ENCODE measurements at places on chromosomes 7 and 10.
A peak's percentile ranks its signal among the peaks of the same experiment; 100 is the strongest.

DNA sequence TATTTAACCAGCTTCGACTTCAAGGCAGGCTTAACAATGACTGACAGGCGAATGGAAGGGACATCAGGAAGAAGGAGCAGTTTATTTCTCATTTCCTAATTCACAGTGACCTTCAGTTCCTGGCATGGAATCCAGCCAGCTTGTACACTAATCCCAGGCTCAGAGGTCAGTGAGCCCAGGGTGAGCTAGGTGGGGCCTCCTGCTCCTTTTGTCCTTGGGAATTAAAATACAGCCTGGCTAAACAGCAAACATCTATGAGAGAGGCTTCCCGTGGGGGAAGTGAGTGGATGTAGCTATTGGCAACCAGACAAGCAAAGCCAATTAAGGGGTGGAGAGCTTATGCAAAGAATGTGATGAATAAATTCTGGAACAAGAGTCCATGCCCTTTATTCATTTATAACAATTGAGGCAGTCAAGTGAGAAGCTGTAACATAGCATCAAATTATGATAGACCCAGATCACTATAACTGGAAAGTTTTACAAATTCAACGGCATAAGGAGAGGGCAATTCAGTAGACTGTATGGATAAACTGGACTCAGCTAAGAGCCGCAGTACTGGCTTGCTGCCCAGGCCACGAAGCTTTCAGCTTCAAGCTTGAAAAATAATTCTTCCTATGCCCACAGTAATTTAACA, 57.1 kb downstream of the STK17A start:
- peak; percentile 85 for DNase-seq

- no peak for DNase-seq
These were observed 45.5 kb upstream of the ANAPC16 start for GRCh38 chr10:72170263-72170662.

GRCh38 chr10:67696679-67697078, 684 bp upstream of the CTNNA3 start:
- DNase-seq = no peak

GRCh38 chr10:104122225-104123107, 495 bp downstream of the SFR1 start:
- DNase-seq = no peak

DNA sequence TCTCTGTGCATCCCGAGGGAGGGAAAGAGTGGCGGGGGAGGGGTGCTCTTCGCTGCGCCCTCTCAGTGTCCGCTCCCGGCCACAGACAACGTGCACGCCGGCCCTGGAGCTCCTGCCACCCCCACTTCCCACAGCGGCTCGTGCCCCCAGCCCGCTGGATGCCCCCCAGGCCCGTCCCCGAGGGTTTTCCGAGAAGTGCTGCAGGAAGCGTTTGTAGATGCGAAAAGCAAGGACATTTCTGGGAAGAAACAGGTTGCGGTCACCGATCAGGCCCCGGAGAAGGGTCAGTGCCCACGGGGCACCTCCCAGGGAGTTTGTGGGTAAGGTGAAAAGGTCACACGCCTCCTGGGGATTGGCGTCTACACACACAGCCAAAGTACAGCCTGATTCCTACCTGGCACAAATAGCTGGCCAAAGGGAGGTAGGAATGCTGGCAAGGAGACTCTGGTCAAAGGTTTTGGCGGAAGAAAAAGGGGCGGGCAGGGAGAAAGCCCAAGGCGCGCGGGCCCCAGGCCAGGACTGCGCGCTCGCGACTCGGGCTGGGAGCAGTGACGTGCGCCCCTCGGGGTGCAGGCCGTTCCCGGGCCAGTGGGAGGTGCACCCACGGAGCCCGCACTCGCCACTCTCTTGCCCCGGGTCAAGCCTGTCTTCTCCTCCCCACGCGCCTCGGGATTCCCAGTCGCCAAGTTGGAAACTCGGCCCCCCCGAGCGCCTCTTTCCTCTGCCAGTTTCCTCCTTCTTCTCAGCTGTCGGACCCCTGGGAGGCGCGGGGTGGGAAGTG, 1.5 kb upstream of the NRP1 start:
- no peak for DNase-seq

- DNase-seq = peak; percentile 94
These were observed 10.7 kb downstream of the PSAP start for GRCh38 chr10:71840177-71840957.

DNA sequence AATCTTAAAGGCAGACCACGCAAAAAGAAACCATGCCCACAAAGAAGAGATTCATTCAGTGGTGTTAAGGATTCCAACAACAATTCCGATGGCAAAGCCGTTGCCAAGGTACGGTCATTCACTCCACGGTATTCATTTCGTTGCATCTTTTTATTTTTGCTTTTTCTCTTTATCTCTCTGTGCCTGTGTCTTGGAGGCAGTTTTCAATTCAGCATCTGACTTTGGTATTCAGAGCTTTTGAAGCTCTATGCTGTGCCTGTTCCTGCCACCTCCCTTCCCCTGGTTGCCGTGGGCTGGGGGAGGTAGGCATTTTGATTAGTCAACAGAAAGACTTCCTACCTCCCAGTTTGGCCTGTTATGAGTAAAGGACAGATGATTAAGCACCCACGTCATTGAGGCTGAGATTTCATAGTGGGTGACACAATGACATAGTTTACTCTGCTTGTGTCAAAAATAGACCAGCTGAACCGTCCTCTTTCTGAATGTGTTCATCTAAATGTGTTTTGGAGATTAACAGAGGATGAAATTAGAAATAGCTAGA, 149.5 kb downstream of the ARID5B start:
- no peak for DNase-seq
